Urinary bladder (tissue), 4 donors: ENCODE measurements at places on chromosomes 1 and 21. TPM values are rescaled to one million over a fixed set of nuclear protein-coding genes. Genes with fewer than 3 reads are reported as not detected.

DNA sequence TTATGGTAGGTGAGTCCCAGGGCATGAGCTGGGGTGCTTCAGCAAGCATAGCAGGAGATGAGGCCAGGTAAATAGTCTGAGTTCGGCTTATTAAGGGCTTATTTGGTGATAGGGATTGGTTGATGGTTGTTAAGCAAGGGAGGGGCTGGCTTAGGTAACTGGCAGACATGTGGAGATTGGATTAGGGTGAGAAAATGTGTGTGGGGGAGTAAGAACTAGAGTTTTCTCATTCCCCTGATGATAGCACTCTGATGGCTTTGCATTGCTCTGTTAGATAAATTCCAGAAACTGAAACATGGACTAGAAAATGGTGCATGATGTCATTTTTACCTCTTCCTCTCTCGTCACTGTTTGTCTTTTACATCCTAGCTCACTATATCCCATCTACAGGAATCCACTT is 53.6 kb downstream of the FGGY start:
- no peak for DNase-seq

DNA sequence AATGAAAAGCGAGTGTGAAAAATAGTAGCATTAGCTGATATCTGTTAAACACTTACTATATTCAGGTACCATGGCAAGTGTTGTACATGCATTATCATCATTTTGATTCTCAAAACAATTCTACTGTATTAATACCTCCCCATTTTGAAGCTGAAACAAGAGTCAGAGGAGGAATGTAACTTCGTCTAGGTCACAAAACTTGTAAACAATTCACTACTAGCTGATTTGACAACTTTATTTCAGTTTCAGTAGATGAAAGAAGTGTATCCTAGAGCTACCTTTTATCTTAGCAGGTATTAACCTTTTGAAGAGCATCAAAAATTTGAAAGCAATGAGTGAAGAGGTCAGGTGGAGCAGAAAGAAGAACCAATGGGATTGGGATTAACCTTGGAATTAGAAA is 1.6 kb downstream of the CD84 start:
- DNase-seq: no peak

DNA sequence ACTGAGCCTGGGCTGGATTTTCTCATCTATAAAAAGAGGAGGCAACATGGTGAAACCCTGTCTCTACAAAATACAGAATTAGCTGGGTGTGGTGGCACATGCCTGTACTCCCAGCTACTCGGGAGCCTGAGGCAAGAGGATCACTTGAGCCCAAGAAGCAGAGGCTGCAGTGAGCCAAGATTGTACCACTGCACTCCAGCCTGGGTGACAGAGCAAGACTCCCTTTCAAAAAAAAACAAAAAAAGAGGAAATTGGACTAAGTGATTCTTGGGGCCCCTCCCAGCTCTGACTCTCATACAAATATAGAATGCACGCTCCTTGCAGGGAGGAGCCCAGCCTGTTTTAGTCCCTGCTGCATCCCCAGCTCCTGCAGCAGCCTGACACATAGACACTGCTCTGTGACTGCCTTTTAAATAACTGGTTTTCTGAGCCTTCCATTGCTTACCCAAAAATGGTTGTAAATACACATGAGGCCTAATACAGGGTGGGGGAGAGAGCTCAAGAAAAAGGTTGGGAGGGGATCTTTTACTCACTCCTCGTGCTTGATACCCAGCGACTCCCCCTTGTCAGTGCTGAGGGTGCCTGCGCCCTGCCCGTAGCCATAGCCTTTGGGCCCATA is 17.2 kb downstream of the CSRP1 start:
- DNase-seq: no peak

GRCh38 chr1:204650911-204651570 is 34.5 kb downstream of the LRRN2 start:
- no peak for DNase-seq

DNA sequence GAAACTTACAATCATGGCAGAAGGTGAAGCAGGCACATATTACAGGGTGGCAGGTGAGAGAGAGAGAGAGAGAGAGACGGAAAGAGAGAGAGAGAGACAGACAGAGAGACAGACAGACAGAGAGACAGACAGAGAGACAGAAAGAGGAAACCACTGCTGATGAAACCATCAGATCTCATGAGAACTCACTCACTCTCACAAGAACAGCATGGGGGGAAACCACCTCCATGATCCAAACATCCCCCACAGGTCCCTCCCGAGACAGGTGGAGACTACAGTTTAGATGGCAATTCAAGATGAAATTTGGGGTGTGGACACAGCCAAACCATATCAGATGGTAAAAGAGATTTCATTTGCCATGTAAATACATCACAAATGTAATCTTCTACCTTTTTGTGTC is 708.1 kb downstream of the MRPL39 start:
- no peak for DNase-seq

- no peak for DNase-seq
These were observed 6.3 kb downstream of the LRRC53 start for GRCh38 chr1:74505928-74506710.

Gene CADM3
- total RNA-seq: 8.7 TPM

Gene CALML6
- 0.37 TPM for total RNA-seq

Gene MFAP2
- total RNA-seq: 33.3 TPM

Gene OLIG1
- not detected for total RNA-seq
